ENCODE measurements at places on chromosomes 3 and 15. TPM values are rescaled to one million over a fixed set of nuclear protein-coding genes. Genes with fewer than 3 reads are reported as not detected.

GRCh38 chr15:73899197-73900094, 26.1 kb downstream of the TBC1D21 start:
- peak overlapping the region; percentile 29 for H3K27ac ChIP-seq
- no peaks in the 10 kb centered on the region for H3K27me3 ChIP-seq
- no peaks in the 10 kb centered on the region for H3K36me3 ChIP-seq
- peaks cover 38% of the 10 kb centered on the region for H3K4me1 ChIP-seq

- no peaks in the 10 kb centered on the region for H3K36me3 ChIP-seq
- no peaks in the 10 kb centered on the region for H3K27me3 ChIP-seq
- no peak overlapping the region for H3K27ac ChIP-seq
- H3K4me3 ChIP-seq = no peak overlapping the region
- DNase-seq = no peak
Measured at GRCh38 chr3:153061938-153062528, 100.0 kb upstream of the RAP2B start.

GRCh38 chr3:140762746-140763145, 84.9 kb downstream of the TRIM42 start:
- no peaks in the 10 kb centered on the region for H3K36me3 ChIP-seq
- H3K4me1 ChIP-seq = no peaks in the 10 kb centered on the region
- H3K27me3 ChIP-seq = peaks cover 88% of the 10 kb centered on the region

UROC1 gene
- not detected for total RNA-seq

DUOX1 gene
- total RNA-seq = not detected

PAK2 gene
- total RNA-seq = 76.7 TPM

LRRIQ4 gene
- not detected for total RNA-seq

Data from osteocyte (in vitro differentiated cells).